ENCODE measurements at places on chromosomes 2 and 18. TPM values are rescaled to one million over a fixed set of nuclear protein-coding genes. Genes with fewer than 3 reads are reported as not detected.

DNA sequence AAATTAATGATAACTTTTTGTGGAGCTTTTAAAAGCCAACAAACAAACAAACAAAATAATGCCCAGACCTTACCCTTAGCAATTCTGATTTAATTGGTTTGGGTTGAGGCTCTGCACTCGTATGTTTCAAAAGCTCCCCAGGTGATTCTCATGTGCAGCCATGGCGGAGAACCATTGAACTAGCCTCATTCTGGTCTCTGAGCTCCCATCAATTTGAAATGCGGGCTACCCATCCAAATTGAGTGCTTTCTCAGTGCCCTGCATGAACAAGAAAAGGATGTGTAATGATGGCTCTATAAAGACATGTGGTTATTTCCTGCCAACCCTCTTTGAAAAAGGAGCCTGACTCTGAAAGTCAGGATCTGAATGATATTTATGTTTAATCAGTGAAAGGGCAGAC, 8.2 kb downstream of the MXD1 start:
- no peak overlapping the region for H3K27ac ChIP-seq
- H3K36me3 ChIP-seq = peaks cover 27% of the 10 kb centered on the region
- DNase-seq = no peak
- H3K4me1 ChIP-seq = peaks cover 4% of the 10 kb centered on the region
- H3K27me3 ChIP-seq = no peaks in the 10 kb centered on the region

The SH2D6 gene
- not detected for polyA plus RNA-seq

DNA sequence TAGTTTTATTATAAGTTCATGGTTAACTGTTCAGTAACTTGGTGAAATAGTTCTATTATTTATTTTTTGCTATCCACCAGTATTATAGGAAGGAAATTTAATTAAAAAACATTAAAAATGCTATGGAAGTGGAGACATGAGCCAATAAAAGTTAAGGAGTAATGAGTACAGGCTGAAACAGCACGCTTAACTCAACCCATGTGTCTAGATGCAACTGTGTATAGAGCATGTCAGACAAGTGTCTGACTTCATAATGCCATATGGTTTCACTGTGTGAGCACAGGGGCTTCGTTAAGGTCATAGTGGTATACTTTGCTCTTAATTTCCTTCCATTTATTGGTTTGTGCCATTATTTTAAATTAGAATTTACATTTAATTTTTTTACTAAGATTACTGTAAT, 566.8 kb upstream of the NRP2 start:
- no peaks in the 10 kb centered on the region for H3K27me3 ChIP-seq
- no peaks in the 10 kb centered on the region for H3K36me3 ChIP-seq
- no peaks in the 10 kb centered on the region for H3K4me1 ChIP-seq
- H3K27ac ChIP-seq = no peak overlapping the region

DNA sequence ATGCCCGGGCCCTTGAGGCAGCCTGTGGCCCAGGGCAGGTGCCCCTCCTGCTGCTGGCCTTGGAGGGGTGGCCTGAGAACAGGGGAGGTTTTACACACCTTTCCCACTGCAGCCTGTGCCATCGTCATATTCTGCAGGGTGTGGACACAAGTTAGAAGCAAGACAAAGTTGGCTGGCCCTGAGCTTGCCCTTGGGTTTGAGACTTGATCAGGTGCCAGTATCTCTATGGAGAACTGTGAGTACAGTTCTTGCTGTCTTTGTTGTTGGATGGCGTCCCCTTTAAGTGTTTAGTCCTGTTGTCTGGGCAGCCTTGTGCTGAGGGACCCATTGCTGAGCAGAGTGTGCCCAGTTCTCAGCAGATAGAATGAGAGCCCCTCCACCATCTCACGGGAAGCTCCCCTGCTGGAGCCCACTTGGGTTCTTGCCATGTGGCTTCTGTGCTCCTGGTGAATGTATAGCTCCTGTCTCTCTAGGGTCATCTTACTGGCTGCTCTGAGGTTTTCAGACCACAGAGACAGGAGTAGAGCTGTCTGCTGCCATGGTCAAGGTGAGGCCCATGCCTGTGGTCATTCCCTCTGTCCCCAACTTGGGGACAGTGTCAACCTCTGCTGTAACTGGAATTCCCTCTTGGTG, 115.9 kb downstream of the SH3RF3 start:
- no peak overlapping the region for H3K4me3 ChIP-seq
- no peaks in the 10 kb centered on the region for H3K36me3 ChIP-seq
- no peak for DNase-seq
- no peak overlapping the region for H3K27ac ChIP-seq

- no peak overlapping the region for H3K4me3 ChIP-seq
- H3K36me3 ChIP-seq = no peaks in the 10 kb centered on the region
- H3K4me1 ChIP-seq = peaks cover 21% of the 10 kb centered on the region
- H3K27ac ChIP-seq = no peak overlapping the region
- H3K27me3 ChIP-seq = no peaks in the 10 kb centered on the region
Measured at GRCh38 chr2:179447421-179447820, 182.8 kb upstream of the SESTD1 start.
